ENCODE measurements at places on chromosomes 4 and X.

DNA sequence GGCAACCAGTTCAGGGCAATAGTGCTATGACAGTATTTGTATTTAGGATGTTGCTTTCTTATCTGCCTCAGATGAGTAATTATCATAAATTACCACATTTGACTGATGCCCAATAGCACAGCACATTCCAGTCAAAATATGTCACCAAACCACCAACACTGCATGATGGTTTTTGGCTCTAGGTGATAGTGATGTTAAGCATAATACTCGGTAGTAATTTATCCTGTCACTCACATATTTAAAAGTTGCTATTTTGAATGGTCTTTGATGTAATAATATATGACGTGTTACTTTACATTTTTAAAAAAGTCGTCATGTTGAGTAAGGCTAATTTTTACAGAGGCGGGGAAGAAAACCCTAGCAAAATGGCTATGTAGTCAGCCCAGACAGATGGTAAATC lies 42.5 kb downstream of the UNC5C start:
- no peak for DNase-seq

DNA sequence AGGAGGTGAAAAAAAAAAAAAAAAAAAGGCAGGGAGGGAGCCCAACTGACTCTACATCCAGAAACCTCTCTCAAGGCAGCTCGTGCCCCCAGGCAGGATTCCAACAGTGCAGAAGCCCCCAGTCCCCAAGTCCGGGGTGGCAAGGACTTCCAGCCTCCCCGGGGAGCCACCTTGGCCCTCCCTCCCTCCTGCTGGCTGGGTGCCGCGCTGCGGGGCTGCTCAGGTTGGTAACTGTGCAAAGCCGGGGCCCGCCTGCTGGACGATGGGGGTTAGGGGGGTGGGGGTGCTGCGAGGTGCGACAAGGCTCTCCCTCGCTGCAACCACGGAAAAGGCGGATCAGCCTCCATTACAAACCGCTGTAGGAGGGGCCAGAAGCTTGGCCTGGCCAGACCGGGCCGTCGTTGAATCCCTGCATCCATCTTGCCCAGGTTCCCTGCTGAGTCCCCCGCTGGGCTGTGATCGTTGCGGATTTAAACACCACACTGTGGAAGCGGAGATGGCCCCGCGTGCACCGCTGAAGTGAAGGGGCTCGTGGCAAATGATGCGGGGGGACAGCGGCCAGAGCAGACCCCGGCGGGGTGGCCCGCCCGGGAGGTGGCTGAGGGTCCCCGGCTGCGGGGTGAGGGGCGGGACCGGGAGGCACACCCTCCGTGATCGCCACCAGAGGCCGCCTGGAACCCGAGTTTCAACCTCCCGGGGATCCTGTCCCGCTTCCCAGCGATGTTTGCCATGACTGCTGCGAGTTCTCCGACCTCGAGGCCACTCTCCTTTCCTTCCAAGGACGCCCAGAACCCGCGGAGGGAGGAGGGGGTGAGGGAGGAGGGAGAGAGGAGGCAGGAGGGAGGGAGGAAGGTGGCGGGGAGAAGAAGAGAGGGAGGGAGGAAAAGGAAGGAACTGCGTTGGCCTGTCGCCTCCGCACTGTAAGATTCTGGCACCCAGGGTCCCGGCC lies 58.0 kb upstream of the DDX3X start:
- peak; percentile 49 for DNase-seq

DNA sequence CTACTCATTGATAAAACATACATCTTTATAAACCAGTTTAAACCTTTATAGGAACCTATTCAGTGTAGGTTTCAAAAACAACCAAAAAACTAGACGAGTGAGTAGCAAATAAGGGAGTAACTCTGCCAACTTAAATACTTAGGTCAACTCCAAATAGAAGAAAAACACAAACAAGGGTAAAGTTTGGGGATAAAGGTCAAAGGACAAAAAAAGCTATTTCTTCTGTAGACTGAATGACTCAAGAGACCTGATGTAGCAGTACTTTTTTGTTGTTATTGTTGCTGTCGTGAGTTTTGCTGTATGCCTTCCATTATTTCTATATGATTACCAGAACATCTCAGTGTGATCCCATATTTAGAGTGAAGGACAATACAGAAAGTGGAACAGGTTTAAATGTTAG lies 199.3 kb downstream of the SPOCK3 start:
- no peak for DNase-seq

DNA sequence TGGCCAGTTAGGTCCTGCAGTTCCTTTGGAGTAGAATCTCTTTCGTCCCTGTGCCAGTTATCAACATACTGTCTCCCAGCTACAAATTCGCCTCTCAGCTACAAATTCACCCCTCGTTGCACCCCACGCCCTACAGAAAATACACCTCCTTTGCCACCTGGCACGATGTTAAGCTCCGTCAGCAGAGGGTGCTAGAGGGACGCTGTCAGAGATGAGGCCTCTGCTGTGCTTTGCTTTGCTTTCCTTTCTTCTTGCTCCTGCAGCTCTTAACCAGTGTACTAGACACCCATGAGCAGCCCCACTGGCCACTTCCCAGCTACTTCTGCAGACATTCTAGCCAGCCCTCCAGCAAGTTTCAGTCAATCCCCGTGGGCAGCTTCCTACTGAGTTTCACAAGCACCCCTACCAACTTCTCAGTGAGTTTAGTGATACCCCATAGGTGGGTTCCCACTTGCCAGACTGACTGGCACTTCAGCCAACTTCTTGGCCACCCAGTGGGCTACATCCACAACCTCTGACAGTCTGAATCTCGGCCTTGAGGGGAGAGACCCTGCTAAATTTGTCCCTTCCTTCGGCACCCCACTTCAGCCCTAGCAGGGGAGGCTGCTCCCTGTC lies 21.8 kb downstream of the HAUS3 start:
- DNase-seq = peak; percentile 74

GRCh38 chrX:130262231-130262630 lies 6.5 kb downstream of the ZNF280C start:
- no peak for DNase-seq

DNA sequence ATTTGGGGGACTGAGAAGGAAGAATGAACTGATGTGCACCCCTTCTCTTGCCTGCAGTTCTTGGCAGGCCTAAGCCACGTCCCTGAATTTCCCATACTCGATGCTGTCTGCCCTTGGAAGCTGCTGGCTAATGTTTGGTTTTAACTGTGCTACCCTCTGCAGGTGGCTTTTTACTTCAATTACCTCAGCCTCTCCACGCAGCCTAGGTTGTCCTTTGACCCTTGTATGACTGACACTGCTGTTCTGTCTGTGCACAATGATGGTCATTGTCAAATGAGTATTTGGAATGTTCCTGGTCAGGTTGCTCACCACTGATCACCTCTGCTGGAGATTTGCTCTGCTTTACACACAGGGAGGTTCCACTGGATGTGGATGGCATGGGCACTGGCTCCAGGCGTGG lies 137.1 kb downstream of the ZNF518B start:
- no peak for DNase-seq

- no peak for DNase-seq
Observed at GRCh38 chr4:23023121-23023520, 330.4 kb downstream of the GBA3 start.

- no peak for DNase-seq
Observed at GRCh38 chrX:39974270-39974669, 123.5 kb downstream of the BCOR start.

GRCh38 chr4:72701987-72702819 lies 133.2 kb upstream of the ADAMTS3 start:
- DNase-seq = no peak

DNA sequence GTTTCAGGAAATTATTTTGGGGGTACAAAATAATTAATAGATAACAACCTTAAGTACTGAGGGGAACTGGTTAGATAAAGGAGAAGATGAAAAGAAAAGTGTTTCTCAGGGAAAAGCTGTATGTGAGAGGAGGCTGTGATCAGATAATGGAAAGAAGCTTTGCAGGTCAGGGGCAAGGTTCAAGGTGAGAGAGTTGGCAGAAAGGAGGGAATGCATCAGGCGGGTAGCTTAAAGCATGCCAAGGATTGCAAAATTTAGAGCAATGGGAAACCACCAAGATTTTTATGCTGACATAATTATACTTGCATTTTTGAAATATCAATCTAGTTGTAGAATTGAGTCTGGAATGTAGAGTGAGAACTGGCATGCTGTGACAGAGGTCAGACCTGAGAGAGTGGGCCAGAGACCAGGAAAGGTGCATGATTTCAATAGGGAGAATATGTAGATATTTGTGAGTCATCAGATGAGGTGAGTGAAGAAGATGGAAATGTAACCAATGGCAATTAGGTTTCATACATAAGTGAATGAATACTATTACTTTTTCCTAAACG lies 508.7 kb downstream of the TRIML1 start:
- no peak for DNase-seq

DNA sequence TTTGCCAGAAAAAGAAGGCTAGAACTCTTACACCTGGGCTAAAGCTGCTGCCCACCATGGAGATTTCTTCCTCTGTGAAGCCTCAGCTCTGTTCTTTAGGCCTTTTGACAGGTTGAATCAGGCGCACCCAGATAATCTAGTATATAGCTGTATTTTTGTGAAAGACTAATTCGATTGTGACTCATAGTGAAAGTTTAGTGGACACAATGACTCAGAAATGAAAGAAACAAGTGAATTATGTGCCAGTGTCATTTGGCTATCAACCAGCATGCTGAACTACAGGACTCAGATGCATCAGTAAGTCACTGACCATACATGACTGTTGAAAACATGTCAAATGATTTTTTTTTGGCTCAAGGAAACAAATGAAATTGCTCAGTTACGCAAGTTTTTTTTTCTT lies 425.4 kb downstream of the SLITRK2 start:
- DNase-seq = no peak

DNA sequence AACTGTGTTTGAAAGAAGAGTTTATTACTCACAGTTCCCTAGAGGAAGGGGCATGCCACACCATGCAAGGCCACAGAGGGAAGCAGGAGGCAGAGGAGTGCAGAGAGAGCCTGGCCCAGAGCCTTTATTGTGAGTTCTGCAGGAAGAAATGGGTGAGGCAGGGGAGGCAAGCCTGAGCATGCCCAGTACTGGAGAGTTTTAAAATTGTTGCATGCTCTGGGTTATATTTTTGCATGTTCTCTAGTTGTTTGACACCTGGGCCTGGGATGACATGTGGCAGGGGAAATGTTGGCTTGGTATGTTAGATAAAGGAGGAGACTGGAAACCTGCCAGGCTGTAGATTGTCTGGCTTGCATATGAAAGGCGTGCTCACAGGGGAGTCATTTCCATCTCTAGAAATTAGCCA lies 19.7 kb upstream of the CRMP1 start:
- DNase-seq = no peak

GRCh38 chr4:145697332-145697731 lies 17.4 kb downstream of the C4orf51 start:
- DNase-seq = no peak

DNA sequence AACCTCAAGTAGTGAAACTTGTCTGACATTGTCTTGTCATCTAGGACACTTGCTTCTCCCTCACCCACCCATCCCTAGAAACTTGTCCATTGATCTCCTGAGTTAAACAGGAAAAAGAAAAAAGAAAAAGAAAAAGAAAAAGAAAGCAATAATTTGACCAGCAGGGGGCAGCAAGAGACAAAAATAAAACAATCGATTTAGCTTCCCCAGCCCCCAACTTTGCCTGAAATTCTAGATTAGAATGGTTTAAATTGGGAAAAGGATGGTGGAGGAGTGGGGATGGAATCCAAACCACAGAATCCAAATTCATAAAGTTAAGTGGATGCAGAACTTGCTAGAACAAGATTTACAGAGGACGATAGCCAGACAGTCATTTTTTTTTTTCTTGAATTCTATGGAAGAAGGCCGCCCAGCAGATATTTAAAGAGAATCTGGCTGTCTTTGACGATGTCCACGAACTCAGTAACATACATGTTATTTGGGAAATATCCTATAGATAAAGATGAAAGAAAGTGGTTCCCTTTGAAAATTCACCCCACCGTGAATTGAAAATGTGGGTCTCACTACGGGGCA lies 282.9 kb downstream of the USP46 start:
- DNase-seq = no peak

- no peak for DNase-seq
Observed at GRCh38 chrX:35439692-35440091, 358.4 kb upstream of the MAGEB16 start.

GRCh38 chr4:145035494-145036136 lies 62.4 kb downstream of the ANAPC10 start:
- no peak for DNase-seq

DNA sequence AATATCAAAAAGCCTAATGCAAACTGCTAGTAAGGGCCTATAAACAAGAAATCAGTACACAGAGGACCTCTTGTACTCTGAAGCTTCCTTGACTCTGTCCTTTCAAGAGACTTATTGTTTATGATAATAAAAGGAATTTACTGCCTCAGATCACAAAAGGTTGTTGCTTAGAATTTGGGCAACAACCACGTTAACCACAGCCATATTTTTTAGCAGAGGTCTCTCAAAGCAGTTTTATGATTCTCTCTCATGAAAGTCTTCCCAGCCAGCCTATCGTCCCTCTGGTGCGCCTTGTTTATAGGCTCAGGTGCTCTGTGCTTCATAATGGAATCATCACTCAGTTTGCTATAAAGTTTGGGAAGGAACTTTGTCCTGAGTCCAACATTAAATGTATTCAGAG lies 270.6 kb downstream of the RCHY1 start:
- no peak for DNase-seq

DNA sequence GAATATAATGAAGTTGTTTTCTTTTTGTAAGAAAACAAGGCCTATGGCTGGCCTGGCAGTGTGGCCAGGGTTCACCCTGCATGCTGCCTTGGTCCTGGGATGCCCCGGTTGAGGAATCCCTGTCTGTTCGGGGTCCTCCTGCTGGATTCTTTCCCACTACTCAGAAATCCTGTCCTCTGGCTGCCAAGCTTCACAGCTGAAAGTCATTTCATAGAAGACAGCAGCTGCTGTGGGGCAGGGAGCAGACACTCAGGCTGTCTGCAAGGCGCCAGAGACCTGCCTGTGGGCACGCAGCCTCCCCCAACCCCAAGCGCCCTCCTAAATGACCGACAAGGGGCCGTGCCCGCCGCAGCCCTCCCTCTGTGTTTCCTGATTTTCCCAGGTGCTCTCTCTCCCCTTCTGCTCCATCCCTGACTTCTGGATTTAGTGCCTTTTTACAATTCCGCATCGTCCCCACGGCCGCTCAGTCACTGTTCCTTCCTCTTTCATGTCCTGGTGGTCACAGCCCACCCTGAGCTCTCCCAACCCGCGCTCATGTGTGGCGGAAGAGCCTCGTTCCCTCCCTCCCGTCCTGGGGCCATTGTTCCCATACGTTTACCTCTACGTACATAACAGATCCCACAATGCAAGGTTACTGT lies 27.5 kb downstream of the ZFYVE28 start:
- DNase-seq = no peak

DNA sequence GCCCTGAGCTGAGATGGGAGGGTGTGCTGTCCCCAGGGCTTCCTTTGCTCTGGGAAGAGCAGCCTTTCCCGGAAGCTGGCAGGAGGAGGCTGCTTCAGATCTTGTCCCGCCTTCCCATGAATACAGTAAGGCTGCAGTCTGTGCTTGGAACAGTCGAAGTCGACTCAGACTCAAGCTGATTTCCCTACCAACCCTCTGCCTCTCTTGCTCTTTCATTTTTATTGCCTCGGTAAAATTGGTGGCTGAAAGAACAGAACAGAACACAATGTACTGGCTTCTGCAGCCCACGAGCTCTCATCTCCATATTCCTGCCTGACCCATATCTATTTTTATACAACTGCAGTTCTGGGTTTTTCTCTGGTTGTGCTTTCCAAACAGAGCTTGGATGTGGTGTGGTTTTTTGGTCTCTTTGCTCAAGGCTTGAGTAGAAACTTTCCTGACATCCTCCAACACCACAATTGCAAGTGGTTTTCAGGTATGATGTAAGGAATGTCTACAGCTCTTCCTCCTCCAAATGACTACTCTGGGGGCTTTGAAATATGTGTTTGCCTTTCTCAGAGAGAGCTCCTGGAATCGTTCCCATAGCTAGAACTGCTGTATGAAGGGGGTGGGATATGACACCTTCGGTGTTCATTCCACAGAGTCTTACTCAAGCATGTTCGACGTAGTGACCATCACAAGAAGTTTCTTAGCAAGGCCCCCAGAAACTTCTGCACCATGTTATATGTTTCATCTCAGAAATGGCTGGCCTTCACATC lies 61.3 kb downstream of the ENPP6 start:
- DNase-seq = no peak
